ENCODE measurements at places on chromosomes 13 and 19.

- no peak for DNase-seq
These were observed 2.2 kb downstream of the SBSN start for GRCh38 chr19:35525873-35526272.

DNA sequence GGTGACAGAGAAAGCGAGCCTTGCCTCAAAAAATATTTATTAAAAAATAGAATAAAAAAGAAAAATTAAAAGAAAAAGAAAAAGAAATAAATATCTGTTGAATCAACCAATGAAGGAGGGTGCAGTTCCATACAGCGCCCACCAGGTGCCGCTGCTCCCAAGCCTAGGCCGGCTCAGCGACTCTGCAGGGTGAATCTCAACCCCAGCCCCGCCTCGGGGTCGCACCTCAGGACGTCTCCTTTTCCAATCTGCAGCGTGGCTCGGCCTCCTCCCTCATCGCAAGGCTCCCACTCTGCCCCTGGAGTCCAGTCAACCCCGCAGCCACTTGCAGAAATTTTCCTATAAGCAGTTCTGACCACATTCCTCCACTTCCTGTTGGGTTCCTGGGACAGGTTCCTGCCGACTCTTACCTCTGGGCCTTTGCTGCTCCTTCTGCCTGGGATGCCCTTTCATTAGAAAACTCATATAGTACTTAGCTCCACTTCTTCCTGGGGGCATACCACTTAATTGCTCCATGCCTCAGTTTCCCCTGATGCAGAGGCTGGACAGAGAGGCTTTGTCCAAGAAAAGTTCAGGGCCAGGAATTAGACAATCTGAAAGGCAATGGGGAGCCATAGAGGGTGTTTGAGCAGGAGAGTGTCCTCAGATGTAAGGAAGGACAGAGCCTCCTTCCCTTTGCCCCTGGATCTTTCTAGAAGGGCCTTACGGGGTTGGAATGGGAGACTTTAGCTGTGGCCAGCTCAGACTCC is 24.3 kb downstream of the NFILZ start:
- DNase-seq, result peak; percentile 47

- DNase-seq, result no peak
These were observed 19.3 kb downstream of the GADD45B start for GRCh38 chr19:2495130-2495641.

DNA sequence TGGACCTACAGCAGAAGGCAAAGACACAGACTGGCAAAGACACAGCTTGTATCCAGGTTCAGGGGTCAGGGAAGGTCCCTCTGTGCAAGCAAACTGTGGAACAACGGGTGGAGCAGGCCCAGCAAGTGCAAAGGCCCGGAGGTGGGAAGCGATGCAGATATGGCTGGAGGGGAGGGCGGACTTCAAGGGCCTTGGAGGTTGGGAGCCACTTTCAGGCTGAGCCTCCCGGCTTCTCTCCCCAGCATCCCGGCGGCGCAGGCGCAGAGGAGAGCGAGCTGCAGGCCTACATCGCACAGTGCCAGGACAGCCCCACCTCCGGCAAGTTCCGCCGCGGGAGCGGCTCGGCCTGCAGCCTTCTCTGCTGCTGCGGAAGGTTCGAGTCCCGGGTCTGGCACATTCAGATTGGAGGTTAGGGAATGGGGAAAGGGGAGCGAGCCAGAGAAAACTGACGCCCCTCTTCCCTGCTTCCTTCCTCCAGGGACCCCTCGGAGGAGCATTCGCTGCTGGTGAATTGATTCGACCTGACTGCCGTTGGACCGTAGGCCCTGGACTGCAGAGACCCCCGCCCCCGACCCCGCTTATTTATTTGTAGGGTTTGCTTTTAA is 2.1 kb upstream of the PNPLA6 start:
- no peak for DNase-seq

Data from stimulated activated CD4-positive, alpha-beta T cell treated with anti-CD3 and anti-CD28 coated beads, TNF-alpha, amount 100 ng/mL, for 1 hour (primary cell).